ENCODE measurements at places on chromosomes 5 and 9.

- no peak for DNase-seq
Observed at GRCh38 chr9:114093031-114093471, 6.0 kb downstream of the KIF12 start.

DNA sequence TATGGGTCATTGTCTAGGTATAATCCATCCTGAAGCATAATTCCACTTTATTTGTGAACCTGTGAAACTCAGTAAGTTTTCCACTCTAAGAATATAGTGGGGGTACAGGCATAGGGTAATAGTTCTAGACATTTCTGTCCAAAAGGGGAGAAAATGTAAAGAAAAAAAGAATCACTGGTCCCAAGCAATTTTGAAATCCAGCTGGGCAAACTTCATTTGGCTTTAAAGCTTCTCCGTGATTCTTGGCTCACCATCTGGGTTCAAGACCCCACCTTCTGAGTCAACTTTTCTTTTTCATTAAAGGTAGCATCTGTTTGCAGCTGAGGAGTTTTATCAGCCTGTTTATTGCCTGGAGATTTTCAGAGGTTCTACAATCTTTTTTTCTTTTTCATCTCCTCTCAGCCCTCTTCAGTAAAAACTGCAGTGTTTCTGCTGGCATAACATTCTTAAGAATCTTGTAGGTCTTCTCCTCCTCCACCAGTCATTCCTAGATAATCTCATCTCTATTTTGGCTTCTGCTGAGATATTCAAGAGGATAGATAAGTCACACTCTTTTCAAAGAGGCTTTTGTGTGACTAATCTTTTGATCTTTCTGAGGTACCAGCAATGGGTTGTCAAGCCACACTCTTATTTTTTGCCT, 126.1 kb upstream of the PITX1 start:
- no peak for DNase-seq

GRCh38 chr5:134177369-134178095, 782 bp upstream of the SKP1 start:
- DNase-seq: no peak

GRCh38 chr9:31119890-31120454, 1264.5 kb upstream of the ACO1 start:
- DNase-seq: peak; percentile 75

GRCh38 chr9:30972654-30973053, 1411.8 kb upstream of the ACO1 start:
- no peak for DNase-seq

DNA sequence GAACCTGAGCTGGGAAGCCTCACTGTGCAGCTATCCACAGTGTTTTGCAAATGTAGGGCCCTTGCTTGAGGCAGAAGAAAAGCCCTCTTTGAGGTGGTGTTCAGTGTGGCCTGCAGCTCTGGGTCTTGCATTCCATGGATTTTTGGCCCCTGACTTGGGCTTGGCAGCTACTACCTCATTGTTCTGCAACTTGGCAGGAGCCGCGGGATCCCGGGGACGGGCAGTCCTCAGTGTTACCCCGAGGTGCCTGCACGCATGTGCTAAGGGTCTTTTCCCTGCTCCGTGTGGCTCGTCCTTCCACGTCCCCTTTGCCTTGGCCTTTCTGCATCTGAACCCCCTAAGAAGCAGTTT, 39.8 kb downstream of the NEK6 start:
- no peak for DNase-seq

DNA sequence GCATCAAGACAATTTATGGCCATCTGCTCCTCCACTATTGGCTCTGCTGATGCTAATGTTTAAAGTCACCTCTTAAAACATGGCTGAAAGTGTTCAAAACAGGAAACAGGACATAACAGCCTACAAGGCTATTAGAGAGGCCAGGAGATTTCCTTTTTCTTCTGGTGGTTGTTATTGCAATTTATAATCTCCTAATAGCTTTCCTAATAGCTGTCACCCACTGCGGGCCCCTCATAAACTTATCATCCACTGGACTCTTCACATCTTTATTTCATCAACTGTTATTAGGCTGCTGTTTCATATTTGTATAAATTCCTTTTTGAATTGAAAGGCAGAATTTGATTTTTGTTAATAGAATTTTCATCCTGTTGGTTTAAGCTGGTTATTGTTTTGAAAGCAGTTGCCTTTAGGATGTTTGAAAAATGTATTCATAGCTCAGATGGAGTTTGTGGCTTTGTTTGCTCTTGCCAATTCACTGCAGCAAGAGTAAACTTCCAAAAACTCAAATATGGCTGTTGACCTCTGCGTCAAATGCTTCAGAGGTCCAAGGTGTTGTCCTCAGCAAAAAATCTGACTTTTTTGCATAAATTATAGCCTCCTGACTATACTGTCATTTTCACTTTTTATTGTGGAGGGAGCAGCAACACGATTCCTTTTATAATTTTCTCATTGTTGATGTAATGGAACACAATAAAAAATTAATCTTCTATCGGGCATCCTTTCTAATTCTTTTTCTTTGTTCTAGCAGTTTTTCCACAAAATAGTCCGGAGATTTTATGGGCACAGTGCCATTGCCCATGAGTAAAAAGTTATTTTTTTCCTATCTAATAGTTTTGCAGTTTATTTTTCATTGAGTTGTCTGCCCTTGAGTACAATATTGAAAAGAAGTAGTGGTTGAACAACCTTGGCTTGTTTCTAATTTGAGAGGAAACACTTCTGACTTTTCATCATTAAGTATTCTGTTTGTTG, 69.3 kb downstream of the MAT2B start:
- DNase-seq: no peak

DNA sequence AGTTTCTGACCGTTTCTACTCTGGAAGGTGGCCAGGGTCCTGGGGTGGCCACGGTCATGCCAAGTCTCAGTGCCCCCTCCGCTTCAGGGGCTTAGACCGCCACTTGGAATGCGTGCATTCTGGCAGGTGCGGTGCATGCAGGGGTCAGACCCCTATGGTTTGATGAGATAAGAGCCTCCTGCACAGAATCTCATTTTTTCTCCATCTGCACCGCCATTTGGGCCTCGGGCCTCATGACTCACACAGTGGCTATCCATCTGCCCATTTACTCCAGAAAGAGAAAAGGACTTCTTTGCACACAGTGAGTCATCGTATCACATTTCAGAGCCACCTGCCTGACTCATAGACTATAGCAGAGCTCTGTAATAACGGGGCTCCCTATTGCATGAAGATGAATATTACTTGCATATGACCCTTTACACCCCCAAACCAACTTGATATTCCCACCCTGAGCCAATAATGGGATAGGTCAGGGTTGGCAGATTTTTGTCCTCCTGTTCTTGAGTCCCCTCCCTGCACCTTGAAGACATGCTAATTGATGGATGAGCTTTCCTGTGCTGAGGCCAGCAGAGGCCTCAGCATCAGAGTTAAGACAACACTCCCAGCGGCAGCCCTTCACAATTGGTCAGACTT, 157.4 kb downstream of the NR3C1 start:
- DNase-seq: no peak

GRCh38 chr5:110536120-110537115, 190.1 kb downstream of the TMEM232 start:
- DNase-seq: no peak

DNA sequence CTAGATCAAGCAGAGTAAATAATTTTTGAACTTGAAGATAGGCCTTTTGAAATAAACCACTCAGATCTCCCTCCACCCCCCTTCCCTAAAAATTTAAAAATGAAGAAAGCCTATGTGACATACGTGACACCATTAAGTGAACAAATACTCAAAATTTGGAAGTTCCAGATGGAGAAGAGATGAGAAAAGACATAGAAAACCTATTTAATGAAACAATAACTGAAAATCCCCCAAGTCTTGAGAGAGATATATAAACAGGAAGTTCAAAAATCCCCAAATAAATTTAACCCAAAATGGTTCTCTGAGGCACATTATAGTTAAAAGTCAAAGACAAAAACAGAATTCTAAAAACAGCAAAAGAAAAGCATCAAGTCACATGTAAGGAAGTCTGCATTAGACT, 428.6 kb downstream of the PSAT1 start:
- no peak for DNase-seq

DNA sequence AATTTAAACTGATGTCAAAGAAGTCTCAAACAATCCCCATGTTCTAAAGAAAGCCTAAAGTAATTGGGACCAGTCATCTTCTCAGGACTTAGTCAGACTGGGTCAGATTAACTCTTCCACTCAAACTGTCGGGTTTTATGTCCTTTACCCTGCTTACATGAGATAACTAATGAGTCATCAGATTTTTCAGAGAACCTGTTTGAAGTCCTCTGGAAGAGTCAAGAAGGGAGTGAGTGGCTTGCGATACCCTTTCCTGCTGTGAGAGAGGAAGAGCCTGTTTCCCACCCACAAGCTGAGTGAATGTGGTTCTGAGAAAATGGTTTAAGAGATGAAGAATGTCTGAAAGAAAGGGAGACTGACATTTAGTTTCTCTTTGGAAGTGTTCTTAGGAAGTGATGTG, 1866.7 kb upstream of the C9orf72 start:
- no peak for DNase-seq

DNA sequence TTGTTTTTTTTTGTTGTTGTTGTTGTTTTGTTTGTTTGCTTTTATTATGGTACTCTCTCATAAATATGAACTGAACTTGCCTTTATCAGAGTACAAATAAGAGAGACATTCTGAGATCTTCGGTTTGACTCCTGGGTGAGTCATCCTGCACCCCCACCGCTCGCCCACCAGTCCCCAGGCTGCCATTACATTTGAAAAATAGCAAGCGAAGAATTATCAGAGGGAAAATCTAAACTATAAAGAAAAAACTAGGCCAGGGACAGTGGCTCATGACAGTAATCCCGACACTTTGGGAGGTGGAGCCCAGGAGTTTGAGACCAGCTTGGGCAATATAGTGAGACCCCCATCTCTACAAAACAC, 122.1 kb upstream of the MAP3K1 start:
- DNase-seq: no peak

GRCh38 chr9:133107245-133107722, 13.8 kb downstream of the RALGDS start:
- no peak for DNase-seq

DNA sequence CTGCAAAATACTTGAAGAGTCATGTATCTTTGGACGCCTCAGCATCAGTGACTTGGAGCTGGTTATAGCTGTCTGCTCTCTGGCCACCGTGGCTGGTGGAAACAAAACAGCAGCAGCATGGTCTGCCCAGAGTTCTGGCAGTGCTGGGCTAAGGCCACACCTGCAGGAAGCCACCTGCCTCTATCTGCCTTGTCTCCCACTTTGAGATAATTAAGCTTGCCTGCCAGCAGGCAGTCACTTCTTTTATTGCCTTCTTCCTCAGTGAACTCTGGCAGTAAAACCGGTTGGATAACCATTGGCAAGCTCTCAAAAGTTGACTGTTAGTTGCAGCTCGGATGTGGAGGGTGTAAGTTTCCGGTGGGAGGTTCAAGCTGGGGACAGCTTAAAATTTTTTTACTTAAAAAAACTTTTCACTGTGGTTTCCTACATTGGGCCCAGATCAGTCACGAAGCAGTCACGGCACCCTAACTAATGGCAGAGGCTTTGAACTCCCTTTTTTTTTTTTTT, 4.9 kb downstream of the SMIM3 start:
- peak; percentile 92 for DNase-seq

DNA sequence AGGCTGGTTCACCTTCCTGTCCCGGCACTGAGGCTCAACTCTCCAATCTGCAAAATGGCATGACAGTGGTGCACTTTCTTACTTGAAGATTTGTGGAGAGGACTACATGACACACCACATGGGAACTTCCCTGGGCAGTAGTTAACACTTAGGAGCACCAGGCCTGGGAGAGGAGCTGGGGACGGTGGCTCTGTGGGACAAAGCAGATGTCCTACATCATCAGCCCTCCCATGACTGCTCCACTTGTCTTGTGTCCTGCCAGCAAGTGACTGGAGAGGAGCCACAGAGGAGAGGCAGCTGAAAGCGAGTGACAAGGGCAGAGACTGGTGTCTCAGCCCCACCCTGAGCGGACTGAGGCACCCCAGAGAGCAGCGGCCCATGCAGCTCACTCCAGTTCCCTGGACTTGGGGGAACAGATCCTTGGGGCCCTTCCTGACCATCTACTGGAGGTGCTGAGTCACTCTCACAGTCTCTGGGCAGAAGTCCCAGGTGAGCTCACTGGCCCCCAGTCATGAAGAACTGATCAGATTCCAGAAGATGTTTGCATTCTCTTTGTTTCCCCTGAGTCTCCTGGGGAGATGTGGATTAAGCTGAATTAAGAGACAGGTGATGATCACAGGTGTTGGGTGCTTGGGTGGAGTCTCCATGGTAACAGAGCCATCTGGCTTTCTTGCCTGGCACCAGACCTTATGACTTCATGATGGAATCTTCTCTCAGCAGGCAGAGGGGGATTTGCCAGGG, 13.2 kb upstream of the SLC25A48 start:
- no peak for DNase-seq

- DNase-seq: no peak
Observed at GRCh38 chr5:74251141-74252035, 389.1 kb downstream of the ENC1 start.

DNA sequence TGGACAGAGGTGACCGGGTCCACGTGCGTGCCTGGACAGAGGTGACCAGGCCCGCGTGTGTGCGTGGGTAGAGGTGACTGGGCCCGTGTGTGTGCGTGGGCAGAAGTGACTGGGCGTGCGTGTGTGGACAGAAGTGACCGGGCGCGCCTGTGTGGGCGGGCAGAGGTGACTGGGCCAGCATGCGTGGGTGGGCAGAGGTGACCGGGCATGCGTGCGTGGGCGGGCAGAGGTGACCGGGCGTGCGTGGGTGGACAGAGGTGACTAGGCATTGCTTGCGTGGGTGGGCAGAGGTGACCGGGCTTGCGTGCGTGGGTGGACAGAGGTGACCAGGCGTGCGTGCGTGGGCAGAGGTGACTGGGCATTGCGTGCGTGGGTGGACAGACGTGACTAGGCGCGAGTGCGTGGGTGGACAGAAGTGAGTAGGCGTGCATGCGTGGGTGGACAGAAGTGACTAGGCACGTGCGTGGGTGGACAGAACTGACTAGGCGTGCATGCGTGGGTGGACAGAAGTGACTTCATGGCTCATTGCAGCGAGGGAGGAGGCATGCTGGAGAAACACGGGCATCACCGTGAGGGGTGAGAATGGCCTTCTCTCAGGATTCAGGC, 254.1 kb upstream of the IRX4 start:
- DNase-seq: no peak

- DNase-seq: no peak
Observed at GRCh38 chr9:92324431-92324830, 719 bp downstream of the NOL8 start.

DNA sequence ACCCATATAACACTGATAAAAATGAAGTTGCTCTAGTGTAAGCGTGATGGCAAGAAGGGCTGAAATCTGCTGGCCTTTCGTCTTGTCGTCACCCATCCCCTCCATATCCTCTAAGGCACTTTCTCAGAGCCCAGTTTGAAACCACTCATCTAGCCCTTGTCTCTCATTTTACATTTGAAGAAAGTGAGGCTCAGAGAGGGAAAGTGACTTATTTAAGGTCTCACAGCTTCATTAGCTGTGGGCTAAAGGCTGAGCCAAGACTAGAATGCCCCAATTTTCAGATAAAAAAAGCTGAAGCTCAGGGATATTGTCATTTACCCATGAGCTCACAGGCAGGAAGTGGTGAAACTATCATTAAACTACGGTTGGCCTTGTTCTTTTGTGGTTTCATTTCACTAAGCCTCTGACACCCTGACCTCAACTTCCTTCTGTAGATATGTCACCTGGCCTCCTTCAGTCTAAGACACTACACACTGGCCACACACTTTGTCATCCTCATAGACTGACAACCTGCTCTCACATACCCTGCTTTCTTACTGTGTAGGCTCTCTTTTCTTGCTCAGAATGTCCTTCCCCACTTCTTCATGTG, 176.7 kb upstream of the DMAC1 start:
- peak; percentile 91 for DNase-seq

- DNase-seq: peak; percentile 72
Observed at GRCh38 chr5:88666761-88667495, 216.1 kb downstream of the MEF2C start.
